ENCODE measurements at places on chromosomes 16 and 17. TPM values are rescaled to one million over a fixed set of nuclear protein-coding genes. Genes with fewer than 3 reads are reported as not detected.
A peak's percentile ranks its signal among the peaks of the same experiment; 100 is the strongest.

DNA sequence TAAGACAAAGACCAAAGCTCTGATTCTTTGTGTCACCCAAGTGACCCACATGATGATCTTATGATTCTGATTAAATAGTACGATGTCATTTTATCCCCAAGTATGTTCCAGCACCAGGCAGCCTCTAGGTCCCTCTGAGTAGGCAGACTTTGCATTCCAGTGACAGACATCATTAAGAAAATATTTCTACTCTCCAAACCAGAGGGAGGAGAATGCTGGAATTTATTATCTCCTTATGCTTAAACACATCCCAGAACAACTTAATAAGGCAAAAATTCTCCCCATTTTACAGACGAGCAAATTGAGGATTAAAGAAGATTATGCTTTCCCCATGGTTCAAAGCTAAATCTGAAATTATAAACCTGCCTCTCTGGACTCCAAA is 192.8 kb upstream of the CDH11 start:
- ATAC-seq: no peak

DNA sequence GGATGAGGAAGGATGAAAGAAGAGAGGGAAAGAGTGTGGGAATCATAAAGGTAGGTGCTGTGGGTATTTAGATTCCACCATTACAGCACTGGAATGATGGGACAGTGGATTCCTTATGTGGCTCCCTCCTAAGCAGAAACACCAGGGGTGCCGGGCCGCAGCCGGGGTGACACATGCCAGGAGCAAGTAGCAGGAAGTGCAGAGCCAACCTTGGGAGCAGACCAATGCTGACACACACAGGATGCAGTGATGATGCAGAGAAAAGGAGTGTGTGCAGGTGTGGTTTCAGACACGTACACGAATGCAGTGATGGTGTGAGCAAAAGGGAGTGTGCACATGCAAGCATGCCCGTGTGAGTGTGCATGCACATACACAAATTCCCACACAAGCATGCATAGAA is 338.0 kb downstream of the SLC39A11 start:
- no peak for ATAC-seq

- peak; percentile 16 for ATAC-seq
Measured at GRCh38 chr16:7086822-7087616, 245.6 kb upstream of the RBFOX1 start.

DNA sequence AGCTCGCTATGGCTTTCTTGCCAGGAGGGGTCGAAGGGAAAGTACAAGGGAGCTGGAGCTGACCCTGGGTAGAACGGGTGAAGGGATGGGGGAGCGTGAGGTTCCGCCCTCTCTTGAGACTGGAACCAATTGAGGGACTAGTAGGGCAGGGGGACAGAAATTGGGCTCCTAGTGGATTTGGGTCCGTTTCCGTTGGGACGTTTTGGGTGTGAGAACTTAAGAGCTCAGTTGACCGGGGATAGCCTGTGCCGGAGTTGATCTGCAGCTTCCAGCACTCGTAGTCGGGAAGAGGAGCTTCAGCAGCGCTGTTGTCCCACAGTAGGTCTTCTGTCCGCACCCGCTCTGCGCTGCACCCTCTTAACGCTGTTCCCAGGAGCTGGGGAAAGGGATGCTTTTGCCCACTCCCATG is 481 bp downstream of the CNTROB start:
- ATAC-seq: peak; percentile 1

- no peak for ATAC-seq
Measured at GRCh38 chr16:159136-159849, 6.5 kb upstream of the HBM start.

GRCh38 chr17:45240905-45241327 is 19.2 kb downstream of the FMNL1 start:
- ATAC-seq: no peak

The EFNB3 gene
- total RNA-seq: 8.9 TPM

DNA sequence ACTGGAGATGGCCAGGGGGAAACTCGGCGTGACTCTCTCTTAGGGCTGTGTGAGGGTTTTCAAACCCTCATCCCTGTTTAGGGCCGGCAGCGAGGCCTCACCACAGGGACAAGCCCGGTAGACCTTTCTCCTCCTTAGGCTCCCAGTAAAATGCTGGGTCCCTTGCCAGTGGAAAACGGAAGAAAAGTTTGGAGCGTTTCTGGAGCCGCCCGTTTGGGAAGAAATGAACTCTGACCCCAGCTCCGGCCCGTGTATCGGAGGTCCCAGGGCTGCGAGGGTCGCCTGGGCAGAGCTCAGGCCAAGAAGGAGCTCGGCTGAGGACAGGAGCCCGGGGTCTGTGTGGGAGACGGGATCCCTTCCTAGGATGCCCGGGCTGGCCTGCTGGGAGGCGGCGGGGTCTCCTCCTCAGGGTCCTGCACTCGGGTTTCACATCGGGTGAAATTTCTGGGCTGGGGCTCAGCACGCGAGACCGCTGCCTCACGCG is 23.2 kb downstream of the ZNF213 start:
- no peak for ATAC-seq

DNA sequence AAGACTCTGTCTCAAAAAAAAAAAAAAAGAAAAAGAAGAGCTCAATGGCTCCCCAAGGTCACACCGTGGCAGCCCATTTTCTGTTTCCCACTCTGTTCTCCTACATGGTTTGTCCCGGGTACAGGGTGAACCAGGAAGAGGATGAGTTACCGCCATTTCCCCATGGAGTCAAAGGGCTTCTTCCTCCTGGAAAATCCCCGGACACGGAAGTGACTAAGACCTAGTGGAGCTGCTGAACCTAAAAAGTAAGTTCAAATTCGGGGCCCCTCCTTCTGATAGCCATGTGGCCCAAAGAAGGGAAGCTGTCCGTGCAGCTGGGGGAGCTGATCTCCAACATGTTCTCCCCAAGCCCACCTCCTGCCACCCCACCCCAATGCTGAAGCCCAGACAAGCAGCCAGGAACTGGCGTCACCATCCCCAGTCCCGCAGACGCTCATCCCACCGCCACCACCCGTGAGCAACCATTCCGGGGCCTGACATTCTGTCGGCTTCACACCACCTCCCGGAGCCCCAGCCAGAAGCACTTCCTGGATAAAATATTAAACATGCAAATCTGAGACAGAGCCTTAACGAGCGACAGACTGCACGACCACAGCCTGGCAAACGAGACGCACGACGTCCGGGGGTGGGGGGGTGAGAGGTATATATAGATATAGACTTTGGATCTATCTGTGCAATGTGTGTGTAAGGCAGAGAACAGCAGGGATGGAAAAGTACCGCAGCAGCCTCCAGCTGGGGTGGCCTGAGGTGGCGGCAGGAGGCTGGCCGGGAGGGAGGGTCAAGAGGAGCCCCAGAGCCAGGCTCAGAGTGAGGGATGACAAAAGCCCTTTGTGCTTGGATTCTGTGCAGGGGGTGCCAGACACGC is 17.6 kb downstream of the EPOP start:
- no peak for ATAC-seq

The SLFN12L gene
- 0.57 TPM for total RNA-seq

The MYADML2 gene
- 0.43 TPM for total RNA-seq

GRCh38 chr16:1379304-1380076 is 27.8 kb downstream of the GNPTG start:
- peak; percentile 64 for ATAC-seq

- no peak for ATAC-seq
Measured at GRCh38 chr17:49570540-49571242, 5.0 kb upstream of the NXPH3 start.

DNA sequence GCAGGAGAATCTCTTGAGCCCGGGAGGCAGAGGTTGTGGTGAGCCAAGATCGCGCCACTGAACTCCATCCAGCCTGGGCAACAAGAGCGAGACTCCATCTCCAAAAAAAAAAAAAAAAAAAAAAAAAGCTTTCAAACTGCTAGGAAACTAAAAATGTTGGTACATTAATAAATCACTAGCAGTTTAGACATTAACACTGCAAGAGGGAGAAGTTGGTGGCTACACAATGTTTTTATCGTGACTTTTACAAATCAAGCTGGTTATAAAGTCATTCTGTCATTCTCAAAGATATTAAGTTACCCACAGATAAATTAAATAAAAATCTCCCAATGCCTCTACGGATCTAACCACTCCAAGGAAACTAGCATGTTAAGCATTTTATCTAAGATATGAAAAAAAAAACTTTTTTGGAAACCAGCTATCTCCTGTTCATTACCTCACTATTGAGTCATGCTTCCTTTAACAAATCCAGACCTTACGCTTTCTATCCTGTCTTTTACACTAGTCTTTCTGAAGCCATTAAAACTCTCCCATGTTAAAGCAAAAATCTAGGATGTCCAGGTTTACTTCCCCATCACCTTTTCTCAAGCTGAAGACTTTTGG is 85.9 kb upstream of the SMURF2 start:
- no peak for ATAC-seq

The TXNL4B gene
- 16.9 TPM for total RNA-seq

The ZNF276 gene
- 36.5 TPM for total RNA-seq

DNA sequence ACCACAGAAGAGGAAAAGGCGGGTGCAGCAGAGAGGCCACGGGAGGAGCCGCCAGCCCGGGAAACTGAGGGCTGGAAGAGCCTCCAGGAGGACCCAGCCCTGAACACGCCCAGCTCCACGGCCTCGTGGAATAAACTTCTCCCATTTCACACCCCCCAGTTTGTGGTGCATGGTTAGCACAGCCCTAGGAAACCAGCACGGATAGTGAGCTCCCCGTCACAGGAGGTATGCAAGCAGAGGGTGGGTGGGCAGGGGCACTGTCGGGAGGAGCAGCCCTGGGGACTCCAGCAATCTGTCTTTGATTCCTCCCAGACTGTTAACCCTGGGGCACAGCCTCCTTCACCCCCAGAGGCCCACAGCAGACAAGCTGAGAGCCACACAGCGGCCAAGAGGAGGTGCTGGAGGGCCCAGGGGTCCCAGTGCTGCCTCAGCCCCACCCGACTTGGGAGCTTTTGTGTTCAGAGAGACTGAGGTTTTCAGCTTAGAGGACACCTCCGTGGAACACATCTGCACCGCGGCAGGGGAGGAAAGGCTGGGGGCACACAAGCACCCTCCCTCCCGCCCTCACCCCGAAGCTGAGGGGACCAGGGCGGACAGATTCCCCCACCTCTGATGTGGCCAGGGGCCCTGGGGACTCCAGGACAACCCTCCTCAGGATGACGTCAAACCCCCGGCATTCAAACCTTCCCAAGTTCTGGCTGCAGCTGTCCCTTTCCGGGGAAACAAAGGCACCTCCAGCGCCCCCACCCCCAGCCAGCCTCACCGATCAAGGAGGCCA is 1.7 kb upstream of the IL17C start:
- no peak for ATAC-seq

DNA sequence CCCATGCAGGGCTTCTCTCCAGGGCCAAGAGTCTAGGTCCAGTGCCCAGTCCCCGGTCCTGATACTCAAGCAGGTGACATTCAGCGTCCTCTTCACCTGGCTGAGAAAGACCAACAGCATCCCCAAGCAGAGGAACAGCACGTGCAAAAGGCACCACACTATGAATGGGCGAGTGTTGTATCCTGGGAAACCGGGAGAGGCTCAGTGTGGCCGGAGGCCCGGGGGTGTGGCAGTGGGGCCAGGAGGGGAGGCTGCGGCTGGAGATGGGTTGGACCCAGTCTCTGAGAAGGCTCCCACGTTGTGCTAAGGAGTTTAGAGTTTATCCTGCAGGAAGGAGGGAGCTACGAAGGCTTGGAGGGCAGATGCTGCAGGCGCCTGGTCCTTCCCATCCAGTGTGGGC is 13.5 kb downstream of the ABR start:
- ATAC-seq: peak; percentile 49

DNA sequence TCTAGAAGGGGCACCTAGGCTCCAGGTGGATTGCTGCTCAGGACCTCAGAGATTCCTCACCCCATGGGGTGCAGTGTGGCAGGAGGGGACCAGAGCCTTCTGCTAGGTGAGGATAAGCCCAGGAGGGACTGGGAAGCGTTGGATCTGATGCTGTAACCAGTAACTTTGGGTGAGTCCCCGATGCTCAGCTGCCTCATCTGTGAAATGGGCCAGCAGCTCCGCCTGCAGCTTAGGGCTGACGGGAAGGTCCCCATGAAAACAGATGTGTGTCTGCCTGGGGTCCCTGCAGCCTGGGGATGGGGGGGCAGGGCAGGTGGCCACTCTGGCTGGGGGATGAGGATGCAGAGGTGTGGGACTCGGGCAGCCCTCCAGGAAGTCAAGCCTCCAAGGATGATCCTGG is 2.7 kb upstream of the CASKIN1 start:
- no peak for ATAC-seq

DNA sequence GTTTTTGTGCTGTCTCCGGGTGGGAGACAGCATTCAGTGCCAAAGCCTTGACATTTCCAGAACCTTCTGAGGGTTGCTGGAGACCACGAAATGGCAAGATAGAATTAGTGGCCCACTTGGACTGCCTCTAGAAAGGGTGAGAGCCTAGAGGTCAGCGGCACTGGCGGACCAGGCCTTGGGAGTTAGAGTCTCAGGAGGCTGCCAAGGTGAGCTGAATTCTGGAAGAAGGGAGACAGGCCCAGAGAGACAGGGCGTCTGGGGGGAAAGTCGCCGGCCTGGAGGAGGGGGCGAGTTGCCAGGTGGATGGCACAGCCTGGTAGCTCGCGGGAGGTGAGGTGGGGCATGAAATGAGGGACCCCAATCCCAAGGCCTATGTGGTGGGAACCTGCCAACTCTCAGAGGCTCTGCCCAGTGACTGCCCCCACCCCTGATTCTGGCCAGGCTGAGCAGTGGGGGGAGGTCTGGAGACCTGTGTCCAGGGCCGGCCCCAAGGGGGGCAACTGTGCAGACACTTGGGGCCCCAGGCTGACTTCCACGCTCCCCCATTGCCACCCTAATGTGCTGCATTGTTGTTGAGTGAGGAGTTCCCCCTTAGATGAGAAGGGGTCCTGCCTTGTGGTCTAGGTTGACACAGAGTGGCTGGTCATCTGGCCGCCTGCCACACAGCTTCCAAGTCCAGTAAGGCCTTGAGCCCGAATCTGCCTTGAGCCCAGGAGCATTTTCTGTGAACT is 211.1 kb upstream of the CIBAR2 start:
- ATAC-seq: no peak

The KRT39 gene
- total RNA-seq: not detected

DNA sequence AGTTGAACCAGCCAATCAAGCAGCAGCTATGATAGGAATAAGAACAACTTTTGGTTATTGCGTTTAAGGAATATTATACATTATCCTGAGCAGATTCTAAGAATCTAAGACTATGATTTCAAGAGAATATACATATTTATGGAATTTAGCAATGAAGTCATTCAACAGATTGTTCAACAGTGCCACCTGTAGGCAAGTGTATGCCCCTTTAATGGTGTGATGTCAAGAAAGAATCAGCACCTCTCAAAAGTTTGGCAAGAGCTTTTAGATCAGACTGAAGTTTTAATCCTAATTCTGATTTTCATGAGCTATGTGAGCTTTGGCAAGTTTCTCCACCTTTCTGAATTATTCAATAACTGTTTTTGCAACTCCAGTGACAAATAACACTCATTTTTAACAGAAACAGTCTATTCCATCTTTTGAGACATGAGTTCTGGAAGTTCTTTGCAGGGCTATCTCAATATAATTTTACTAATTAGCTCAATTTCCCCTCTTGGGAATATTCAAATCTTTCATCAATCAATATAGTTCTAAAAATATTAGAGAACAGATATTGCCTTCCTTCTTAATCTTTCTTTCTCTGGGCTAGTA is 474.3 kb upstream of the TOM1L1 start:
- ATAC-seq: no peak

DNA sequence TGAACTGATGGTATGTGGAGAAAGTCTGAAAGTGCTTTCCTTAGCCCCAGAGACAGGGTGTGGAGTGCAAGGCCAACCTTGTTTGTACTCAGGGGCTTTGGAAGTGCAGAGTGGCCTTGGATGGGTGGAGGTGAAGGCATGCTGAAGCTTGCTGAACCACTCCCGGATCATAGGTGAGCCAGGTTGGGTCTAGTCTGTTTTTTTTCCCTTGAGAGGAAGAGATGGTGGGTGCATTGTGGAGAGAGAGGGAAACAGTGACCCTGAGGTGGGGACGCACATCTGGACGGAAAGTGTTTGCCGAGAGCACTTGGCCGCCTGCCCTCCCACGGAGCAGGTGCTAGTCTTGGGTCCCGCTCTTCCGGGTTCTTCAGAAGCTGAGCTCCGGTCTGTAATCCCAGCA is 12.5 kb downstream of the ABAT start:
- ATAC-seq: no peak
